Lung (tissue), 17 donors: ENCODE measurements at places on chromosomes 5 and 9. TPM values are rescaled to one million over a fixed set of nuclear protein-coding genes. Genes with fewer than 3 reads are reported as not detected.

DNA sequence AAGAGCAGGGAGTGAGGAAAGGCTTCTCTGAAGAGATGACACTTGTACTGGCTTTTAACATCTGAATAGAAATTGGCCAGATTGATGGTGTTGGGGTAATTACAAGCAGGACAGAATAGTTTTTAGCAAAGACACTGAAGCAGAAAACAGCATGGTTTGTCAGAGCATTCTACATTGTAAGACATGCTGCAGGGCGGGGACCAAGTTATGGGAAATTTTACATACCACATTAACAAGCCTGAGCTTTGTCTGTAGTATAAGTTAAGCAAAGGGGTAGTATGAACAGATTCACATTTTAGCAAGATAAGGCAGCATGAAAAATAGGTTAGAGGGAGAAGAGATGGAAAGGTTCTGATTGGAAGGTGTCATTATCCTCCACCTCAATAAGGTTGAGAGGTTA lies 66.5 kb downstream of the JMY start:
- no peaks in the 10 kb centered on the region for H3K27me3 ChIP-seq
- H3K4me3 ChIP-seq = no peak overlapping the region
- peaks cover 15% of the 10 kb centered on the region for H3K36me3 ChIP-seq
- H3K4me1 ChIP-seq = no peaks in the 10 kb centered on the region
- no peak for DNase-seq

- no peak overlapping the region for H3K27ac ChIP-seq
- no peaks in the 10 kb centered on the region for H3K27me3 ChIP-seq
- no peaks in the 10 kb centered on the region for H3K36me3 ChIP-seq
- no peaks in the 10 kb centered on the region for H3K4me1 ChIP-seq
- no peak overlapping the region for H3K4me3 ChIP-seq
- peak; percentile 3 for DNase-seq
Measured at GRCh38 chr5:155616779-155617392, 603.3 kb downstream of the KIF4B start.

GRCh38 chr9:38292480-38292879 lies 100.0 kb upstream of the ALDH1B1 start:
- H3K36me3 ChIP-seq = no peaks in the 10 kb centered on the region
- H3K27ac ChIP-seq = no peak overlapping the region
- no peak for DNase-seq
- no peak overlapping the region for H3K4me3 ChIP-seq

DNA sequence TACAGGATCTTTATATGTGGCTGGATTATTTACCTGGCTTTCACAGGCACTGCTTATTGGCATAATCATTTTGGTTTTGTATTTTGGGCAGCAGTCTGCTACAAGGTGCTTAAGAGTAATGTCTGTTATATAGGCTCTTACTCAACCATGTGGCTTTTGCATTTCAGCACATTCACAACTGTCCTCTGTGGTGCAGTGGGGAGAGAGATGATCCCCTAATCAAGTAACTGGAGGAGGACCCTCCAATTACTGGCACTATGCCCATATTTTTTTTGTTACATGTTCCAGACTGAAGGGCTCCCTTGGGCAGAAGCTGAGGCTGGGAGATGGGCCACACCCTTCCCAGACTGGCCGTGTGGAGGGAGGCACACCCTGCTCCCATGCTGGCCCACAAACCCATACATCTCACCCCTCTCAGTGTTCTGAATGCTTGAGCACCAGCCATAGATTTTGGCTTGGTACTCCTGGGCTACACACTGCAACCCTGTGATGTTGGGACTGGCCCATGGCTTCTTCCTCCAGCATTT lies 173.5 kb downstream of the FAM174A start:
- no peaks in the 10 kb centered on the region for H3K27me3 ChIP-seq
- no peak overlapping the region for H3K4me3 ChIP-seq
- no peak overlapping the region for H3K27ac ChIP-seq
- DNase-seq = no peak

Gene EIF4E1B
- total RNA-seq = not detected

DNA sequence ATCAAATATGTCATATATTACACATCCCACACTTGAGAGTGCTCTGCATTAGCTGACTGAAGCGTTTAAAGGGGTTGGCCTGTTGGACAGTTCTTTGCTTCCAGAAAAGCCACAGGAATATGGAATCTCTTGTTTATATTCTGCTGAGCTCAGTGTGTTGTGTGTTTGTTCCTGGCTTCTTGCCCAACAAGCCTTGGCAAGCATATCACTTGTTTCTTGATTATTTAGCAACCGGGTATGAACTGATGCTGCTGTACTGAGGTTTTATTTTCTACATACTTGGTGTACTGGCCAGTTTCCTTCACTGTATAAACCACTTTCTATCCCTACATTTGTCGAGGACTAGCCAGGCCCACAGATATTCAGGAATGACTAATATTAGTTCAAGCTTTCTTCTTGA lies 378.9 kb downstream of the KCTD16 start:
- H3K4me1 ChIP-seq = no peaks in the 10 kb centered on the region
- H3K27me3 ChIP-seq = no peaks in the 10 kb centered on the region
- no peak overlapping the region for H3K27ac ChIP-seq
- H3K36me3 ChIP-seq = no peaks in the 10 kb centered on the region
- no peak overlapping the region for H3K4me3 ChIP-seq

DNA sequence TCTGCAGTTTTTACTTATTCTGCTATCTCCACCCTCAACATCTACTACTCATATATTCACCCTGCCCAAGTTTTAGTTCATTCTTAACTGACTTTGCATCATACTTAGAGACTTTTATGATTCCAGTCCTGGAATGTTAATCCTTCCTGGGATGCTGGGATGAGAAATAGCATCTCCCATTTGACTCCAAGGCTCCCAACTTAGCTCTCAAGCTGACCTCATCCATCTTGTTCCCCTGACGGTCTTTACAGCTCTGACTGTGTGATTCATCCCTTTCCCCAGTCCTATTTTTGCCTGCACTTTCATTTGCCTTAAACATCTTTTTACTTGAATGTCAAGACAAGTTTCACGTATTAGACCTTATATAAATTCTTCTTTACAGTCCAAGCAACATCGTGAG lies 297.8 kb downstream of the EPB41L4A start:
- H3K4me1 ChIP-seq = no peaks in the 10 kb centered on the region
- H3K36me3 ChIP-seq = no peaks in the 10 kb centered on the region
- H3K27me3 ChIP-seq = no peaks in the 10 kb centered on the region
- no peak for DNase-seq
- H3K4me3 ChIP-seq = no peak overlapping the region
- H3K27ac ChIP-seq = no peak overlapping the region

DNA sequence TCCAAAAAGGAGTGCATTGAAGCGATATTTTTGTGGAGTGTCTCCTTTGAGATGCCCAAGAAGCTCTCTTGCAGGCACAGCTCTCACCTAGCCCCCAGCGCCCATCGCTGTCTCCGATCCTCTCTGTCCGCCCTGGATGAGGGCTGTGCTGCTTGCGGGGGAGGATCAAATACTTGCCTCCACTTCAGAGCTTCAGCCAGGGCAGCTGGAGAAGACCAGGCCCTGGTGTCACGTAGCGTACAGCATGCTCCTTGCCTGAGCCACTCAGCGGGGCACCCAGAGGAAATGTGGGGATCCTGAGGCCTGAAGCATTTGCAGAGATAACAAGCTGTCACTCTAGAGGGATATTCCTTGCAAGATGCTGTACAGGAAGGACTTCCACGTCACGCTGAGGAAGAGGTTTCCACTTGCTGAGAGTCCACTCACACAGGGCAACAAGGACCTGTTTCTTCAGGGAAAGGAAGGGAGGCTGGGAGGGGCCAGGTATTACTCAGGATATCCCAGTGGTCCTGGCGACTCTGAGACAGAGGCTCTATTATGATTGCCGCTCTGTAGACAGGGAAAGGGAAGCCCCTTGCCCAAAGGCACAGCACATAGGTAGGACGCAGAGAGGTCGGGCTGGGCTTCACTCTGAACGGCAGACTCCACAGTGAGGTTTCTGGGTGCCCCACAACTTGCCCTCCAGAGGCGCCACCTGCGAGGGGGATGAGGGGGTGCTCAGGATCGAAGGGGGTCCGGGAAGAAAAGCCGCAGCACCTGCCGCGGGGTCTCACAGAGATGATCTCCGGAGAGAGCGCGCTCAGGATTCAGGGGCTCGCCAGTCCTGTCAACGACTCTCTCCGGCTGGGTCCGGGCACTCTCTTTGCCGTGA lies 64.0 kb downstream of the CRB2 start:
- H3K36me3 ChIP-seq = no peaks in the 10 kb centered on the region
- H3K27me3 ChIP-seq = no peaks in the 10 kb centered on the region
- H3K4me1 ChIP-seq = peaks cover 13% of the 10 kb centered on the region
- DNase-seq = no peak

DNA sequence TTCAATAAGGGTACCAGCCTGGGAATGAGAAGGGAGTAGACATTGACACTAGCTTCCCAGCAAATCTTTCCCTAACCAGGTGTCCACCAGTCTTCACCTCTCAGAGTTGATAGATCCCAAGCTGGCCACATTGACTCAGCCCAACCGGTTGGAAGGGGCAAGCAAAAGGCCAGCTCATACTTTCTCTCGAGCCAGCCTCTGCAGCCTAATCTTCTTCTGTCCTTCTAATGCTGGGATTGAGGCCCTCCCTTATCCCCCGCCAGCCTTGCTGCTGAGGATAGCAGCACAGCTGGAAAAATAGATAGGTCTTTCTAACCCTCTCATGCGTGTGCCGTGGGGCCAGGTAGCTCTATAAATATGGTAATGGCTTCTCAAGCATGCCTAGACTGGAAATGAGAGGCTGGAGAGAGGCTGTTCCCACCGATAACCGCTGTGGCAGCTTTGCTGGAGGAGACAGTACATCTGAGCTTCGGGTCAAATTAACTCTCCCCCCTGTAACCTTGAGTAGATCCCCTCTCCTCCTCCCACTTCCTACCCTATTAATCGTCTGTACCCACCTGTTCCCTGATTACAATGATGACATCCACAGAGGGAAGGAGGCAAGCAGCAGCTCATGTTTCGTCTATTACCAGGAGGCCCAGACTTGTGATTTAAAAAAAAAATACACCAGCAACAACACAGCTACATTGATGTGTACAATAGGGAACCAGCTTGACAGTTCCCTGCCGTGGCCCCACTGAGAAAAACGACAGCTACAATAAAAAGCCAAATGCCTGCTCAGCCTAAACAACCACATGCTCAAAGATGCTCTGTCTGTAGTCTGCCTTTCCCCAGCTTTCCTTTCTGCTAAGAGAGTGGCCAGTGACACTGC lies 219.9 kb upstream of the BRINP1 start:
- no peaks in the 10 kb centered on the region for H3K36me3 ChIP-seq
- no peaks in the 10 kb centered on the region for H3K27me3 ChIP-seq
- DNase-seq = no peak
- no peak overlapping the region for H3K27ac ChIP-seq
- no peak overlapping the region for H3K4me3 ChIP-seq

DNA sequence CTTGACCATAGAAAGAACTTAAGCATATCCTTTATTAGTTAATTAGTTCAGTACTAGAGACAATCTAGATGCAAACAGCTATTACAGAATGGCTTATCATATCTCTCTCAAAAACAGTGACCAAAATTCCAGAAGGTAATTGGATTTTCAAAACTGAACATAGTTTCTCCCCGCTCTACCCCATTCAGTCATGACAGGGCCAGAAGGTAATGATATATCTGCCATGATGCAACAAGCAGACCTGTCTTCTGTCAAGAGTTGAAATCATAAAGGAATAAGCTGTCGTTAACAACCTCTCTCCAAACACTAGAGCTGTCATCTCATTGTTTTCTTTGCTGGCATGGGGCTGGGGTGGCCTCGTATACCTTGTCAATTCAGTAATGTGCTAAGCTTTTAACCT lies 200.5 kb upstream of the POU5F2 start:
- no peak overlapping the region for H3K27ac ChIP-seq
- H3K27me3 ChIP-seq = no peaks in the 10 kb centered on the region
- H3K4me3 ChIP-seq = no peak overlapping the region
- H3K4me1 ChIP-seq = no peaks in the 10 kb centered on the region
- no peaks in the 10 kb centered on the region for H3K36me3 ChIP-seq

DNA sequence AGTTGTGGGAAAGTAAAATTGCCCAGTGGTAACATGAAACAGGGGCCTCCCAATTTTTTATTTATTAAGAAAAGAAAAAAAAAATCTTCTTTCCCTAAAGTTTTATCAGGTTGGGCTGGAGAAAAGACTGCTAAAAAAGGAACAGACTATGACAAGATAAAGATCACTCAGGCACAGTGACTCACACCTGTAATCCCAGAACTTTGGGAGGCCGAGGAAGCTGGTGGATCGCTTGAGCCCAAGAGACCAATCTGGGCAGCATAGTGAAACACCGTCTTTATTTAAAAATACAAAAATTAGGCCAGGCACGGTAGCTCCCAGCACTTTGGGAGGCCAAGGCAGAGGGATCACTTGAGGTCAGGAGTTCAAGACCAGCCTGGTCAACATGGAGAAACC lies 312.5 kb downstream of the CETN3 start:
- no peaks in the 10 kb centered on the region for H3K36me3 ChIP-seq
- no peaks in the 10 kb centered on the region for H3K4me1 ChIP-seq
- no peak overlapping the region for H3K4me3 ChIP-seq

GRCh38 chr9:130129432-130130061 lies 42.7 kb upstream of the NCS1 start:
- H3K27me3 ChIP-seq = no peaks in the 10 kb centered on the region
- H3K4me3 ChIP-seq = no peak overlapping the region
- no peak for DNase-seq
- H3K36me3 ChIP-seq = peaks cover 26% of the 10 kb centered on the region

DNA sequence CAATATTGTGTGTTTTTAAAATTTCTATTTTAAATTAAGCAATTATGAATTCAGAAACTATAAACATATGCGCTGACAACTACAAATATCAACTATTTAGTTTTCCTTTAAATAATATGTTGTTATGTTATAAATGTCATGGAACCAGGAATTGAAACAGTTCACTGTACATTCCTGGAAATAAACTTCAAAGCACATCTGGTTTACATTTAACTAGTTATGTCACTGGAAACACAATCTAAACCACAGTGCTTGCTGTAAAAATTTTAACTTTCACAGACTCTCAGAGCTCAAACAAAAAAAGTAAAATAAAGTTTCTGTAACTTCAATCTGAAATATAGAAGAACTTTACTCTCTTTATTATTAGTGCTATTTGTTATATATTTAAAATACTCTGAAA lies 179.2 kb downstream of the FBN2 start:
- no peaks in the 10 kb centered on the region for H3K27me3 ChIP-seq
- peaks cover 12% of the 10 kb centered on the region for H3K36me3 ChIP-seq
- peak; percentile 24 for DNase-seq

DNA sequence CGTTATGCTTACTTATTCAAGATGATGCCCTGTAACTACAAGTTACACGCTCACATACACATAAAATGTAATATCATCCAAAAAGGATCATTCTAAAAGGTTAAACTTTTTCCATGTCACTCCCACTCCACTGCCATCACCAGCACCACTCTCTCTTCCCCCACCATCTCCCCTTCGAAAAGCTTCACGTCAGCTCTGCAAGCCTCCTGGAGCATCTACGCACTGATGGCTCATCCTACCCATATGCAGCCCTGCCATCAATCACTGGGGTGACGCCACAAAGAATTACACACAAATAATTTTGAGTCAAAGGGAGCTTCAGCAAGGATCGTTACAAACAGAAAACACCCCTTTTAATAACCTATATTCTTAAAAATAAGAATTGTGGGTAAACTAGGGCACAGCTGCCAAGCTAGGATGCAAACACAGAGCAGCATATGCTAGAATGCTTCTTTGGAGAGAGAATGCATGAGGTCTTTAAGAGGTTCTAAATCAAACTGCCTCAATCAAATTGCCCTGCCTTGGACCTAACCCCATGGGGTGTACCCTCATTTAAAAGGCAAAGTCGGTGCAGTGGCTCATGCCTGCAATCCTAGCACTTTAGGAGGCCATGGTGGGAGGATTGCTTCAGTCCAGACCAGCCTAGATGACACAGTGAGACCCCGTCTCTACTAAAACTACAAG lies 56.1 kb downstream of the SHB start:
- H3K36me3 ChIP-seq = no peaks in the 10 kb centered on the region
- H3K27me3 ChIP-seq = no peaks in the 10 kb centered on the region
- DNase-seq = no peak
- H3K4me3 ChIP-seq = no peak overlapping the region
